ENCODE measurements at places on chromosomes 2 and 18.

DNA sequence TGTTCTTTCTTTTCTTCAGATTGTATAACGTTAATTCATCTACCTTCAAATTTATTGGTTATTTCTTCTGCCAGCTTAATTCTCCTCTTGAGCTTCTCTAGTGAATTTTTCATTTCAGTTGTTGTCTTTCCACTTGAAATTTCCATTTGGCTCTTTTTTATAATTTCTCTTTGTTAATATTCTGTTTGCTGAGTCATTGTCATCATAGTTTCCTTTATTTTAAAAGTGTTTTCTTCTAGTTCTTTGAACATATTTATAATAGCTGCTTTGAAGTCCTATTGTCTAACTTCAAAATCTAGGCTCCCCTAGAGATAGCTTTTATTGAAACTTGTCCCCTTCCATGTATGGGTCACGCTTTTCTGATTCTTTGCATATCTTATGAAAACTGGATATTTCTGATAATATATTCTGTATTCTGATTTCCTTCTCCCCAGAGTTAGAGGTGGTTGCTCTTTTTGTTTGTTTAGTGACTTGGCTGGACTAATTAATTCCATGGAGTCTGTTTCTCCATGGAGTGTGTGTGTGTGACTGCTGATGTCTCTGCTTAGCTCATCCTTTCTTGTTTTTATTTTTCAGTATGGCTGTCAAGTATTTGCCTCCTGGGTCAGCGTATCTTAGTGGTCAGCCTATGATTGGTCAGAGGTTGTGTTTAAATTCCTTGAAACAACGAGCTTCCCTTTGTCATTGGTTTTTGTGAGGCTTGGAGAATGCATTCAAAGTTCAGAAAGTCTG lies 47.6 kb downstream of the DIS3L2 start:
- DNase-seq = no peak

GRCh38 chr2:96694279-96694678 lies 45.6 kb downstream of the LMAN2L start:
- DNase-seq = no peak

DNA sequence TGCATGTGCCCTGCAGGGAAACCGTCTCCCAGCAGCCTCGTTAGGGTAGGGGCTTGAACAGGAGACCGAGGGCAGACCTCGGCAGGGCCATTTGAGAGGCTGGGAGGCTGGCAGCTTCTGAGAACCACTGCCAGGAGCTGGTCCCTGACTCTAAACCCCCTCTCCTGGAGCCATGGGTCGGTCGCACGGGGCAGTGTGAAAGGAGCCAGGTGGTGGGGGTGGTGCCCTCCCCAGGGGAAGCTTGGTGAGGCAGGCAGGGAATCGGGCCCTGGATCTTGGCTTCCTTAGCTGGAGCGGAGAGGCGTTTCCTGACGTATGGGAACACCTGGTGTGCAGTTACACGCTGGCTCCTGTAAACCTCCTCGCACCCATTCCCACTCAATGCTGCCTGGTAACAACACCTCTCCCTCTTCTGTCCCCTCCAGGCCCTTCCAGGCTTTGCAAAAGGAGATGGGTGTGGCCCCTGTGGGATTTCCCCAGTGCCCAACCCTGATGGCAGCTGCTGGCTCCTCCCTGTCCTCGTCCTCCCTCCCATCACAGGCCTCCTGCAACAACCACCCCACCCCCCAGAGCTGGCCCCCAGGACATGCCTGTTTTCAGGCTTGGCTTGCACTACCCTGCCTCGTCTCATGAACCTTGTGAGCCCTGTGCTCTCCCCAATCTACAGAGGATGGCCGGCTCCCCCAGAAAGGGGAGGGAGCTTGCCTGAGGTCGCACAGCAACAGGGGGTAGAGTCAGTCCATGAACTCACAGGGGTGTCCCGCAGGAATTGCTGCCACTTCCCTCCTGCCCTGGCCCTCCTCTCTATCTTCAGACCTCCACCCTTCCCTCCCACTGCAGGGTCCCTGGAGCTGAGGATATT lies 24.4 kb downstream of the ADRA2B start:
- DNase-seq = no peak

DNA sequence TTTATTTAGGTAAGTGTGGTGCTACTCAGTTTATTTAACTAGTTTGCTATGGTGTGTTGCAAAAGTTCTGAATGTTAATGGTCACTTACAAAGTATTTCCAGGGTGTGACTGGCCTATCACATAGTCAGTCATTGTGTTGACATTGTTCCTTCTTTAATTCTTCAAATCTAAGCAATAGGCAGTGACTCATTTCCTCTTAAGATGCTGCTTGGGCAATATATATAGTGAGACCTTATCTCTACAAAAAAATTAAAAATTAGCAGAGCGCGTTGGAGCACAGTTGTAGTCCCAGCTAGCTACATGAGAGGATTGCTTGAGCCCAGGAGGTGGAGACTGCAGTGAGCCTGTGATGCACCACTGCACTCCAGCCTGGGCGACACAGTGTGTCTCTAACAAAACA lies 5.8 kb upstream of the CCDC88A start:
- peak; percentile 60 for DNase-seq

GRCh38 chr2:223722226-223722625 lies 115.2 kb downstream of the AP1S3 start:
- DNase-seq = no peak

DNA sequence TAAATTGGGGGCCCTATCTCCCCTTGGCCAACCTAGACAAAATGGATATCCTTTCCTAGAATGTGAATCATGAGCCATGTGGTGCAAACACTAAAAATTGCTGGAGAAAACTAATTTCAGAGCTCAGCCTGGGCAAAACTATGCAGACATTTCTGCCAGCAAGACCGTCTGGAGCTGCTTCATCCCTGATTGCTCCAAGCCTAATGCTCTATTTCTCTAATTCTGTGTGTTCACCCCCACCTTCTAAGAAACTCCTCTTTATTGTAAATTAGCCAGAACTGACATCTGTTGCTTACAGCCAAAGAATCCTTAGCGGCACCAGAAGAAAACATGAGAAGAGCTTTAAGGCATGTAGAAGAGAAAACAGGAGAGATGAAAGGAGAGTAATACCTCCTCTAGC lies 337.7 kb upstream of the CHAC2 start:
- DNase-seq = no peak

DNA sequence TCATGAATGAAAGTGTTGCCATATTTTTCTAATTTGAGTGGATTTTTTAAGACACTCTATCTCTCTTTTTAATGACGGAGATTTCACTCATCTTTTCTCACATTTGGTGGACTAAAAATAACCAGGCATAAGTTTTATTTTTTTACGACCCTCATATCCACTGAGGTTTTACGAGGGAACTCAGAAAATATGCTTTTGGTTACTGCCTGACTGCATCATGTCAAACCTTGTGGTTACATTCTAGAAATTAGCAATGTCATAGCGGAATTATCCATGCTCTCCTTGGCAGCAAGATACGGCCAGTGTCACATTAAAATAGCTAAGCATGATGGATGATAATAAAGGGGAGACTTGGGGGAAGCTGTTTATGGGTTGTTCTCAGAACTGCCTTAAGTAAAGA lies 428.6 kb upstream of the FSHR start:
- DNase-seq = no peak

DNA sequence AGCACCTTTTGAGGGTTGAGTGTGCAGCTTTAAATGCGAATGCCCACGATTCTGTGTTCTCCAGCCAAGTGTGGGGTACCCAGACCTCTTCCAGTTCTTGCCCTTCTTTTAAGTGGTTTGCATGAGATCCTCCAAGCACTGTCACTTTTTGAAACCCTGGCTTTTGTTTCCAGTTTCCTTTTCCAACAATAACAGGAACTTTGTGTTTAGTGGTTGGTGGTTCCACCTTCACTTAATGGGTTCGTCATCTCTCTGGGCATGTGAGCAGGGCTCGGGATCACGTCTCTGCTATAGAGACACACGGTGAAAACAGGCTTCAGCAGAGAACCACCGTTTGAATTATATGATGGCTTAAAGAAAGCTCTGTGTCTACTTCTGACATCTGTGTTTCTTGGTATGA lies 197.6 kb downstream of the LDLRAD4 start:
- DNase-seq = no peak

DNA sequence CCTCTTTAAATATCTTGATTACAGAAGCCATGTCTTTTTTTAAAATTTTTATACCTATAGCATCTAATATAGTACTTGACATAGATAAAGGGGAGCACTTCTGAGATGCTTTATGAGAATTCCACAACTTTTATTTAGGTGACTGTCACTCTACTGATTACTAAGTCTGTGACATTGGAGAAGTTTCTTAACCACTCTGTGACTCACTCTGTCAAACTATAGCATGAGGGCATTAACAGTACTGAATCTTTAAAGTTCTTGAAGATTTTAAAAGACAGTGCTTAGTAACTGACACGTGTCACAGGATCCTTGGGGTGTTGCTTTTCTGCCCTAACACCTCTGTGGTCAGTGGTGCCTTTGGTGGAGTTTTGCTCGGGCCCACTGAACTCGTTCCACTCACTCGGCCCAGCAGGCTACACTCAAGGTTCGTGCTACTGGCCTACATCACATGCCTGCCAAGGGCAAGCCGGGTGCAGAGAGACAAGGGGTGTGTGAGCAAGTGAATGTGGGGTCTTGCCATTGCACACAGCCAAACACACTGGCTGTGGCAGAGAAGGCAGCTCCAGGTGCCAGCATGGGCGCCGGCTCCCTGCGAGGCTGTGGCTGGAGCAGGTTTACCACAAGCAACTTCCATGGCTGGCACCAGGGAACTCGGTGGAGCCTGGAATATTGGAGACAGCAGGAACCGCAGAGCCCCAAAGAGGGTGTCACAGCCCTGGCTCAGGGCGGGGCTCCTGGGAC lies 734.0 kb upstream of the CDH7 start:
- no peak for DNase-seq

- DNase-seq = no peak
Measured at GRCh38 chr2:204545861-204546735, 823 bp downstream of the PARD3B start.

GRCh38 chr2:198175271-198175670 lies 370.9 kb downstream of the PLCL1 start:
- no peak for DNase-seq

GRCh38 chr2:120174963-120175581 lies 48.1 kb downstream of the TMEM185B start:
- peak; percentile 80 for DNase-seq

DNA sequence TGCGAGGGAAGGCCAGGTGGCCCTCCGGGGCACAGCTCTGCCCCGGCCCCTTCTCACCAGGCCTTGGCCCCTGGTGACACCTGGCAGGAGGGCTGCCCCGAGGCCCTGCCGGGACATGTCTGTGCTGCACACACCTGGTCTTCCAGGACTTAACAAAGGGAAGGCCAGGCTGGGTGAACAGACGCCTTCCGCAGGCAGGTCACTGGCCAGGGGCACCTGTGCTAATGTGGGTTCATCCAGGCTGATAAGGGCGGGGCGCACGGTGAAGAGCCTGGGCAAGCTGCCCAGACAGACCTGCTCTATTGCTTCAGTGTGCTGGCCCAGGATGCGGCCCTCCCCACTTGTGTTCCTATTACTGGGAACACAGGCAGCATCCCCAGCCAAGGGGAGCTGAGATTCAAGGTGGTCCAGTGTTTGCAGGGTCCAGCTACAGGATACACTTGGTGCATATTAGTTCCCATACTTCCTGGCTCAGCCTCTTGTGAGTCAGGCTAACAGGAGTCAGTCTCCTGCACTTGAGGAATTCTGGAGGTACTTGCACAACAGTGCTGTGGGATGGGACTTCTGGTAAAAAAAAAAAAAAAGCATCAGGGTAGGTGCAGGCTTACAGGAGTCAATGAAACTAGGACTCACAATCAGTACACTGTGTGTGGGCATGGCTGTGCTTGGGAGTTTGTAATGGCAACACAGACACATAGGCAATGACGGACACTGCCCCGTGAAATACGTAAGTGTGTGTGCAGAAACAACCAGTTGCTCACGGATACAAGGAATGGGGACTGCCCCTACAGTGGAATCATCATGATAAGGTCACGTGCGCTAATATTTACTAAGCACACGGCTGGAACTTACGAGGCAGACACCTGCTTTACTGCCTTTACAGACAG lies 261.4 kb downstream of the TWIST2 start:
- no peak for DNase-seq

DNA sequence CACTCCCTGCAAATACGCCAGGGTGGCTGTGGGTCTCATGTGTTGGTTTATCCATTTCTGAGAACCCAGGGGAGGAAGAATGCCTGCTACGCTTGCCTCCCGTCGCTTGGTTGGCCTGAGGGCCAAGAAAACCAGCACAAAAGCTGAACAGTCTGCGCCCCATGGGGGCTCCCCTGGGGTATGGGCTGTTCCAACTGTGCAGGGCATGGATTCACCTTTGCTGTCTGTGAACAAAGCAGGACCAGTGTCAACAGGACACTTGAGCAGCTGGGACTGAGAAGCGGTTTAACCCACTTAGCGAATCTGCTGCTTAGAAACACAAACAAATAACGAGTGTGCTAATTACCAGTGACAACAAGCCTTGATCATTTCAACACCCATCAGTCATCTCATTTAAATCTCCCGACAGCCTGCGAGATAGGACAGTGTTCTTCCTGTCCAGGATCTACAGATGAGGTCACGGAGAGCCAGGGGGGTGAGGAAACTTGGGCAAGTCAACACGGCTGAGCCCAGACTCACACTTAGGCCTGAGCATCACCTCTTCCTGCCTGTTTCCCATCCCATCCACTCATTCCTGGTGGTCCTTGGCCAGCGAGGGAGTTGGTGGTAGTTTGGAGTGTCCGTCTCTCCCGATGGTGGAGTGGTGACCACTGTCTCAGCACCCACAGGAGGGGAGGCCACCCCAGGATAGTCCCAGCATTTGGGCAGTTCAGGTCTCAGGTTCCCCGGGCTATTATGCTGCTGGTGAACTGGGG lies 111.6 kb upstream of the HAAO start:
- DNase-seq = no peak

DNA sequence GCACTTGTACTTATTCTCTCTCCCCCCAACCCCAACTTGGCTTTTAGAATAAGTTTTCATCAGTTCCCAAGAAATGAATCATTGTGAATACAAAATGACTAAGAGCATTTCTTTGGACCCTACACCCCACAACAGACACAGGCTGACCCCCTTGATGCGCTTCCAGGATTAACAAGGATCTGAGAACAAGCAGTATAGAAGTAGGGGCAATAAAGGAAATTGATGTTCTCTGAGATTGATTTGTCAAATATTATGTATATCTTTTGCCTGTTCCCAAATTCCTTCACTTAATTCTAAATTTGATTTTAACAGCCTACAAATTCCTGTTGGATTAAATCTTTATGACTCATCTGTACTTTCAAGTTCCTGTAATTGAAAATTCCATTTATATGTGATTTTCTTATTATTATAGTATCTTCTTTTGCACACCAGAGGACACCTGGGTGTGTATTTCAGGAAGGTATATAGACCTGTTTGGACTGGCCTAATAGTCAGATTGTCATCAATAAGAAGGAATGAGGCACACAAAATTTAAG lies 10.2 kb upstream of the PTPN4 start:
- no peak for DNase-seq

GRCh38 chr2:107364361-107364950 lies 462.2 kb upstream of the RGPD4 start:
- no peak for DNase-seq

DNA sequence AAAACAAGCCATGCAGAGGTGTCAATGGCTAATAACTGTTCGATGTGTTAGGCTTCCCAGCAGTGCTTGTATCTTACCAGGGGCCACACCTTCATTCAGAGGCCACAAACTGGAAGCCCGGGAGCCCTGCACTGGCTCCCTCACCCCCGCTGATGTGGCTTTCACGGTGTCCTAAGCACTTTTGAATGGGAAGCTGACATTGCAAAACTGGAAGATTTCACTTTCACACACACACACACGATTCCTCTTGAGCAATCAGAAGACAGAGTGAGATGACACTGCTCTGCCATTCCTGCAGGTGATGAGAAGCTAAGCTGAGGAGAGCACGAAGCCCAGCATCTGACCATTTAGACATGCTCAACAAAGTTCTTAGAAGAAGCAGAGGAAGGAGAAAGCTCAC lies 8.6 kb upstream of the ZNF407 start:
- no peak for DNase-seq

GRCh38 chr2:143321994-143322393 lies 192.8 kb downstream of the ARHGAP15 start:
- DNase-seq = no peak
